ENCODE measurements at places on chromosomes 2 and 18. TPM values are rescaled to one million over a fixed set of nuclear protein-coding genes. Genes with fewer than 3 reads are reported as not detected.

TMEFF2 gene
- not detected for total RNA-seq

TMEM131 gene
- 35.8 TPM for total RNA-seq

KCNK3 gene
- total RNA-seq, result 0.09 TPM

ECEL1 gene
- 8.9 TPM for total RNA-seq

MERTK gene
- total RNA-seq, result 39.2 TPM

PPIL3 gene
- total RNA-seq, result 25.0 TPM

SP5 gene
- 149 TPM for total RNA-seq

TLX2 gene
- total RNA-seq, result 0.72 TPM
